Vagina (tissue), 2 donors: ENCODE measurements at places on chromosomes 16 and 17.

DNA sequence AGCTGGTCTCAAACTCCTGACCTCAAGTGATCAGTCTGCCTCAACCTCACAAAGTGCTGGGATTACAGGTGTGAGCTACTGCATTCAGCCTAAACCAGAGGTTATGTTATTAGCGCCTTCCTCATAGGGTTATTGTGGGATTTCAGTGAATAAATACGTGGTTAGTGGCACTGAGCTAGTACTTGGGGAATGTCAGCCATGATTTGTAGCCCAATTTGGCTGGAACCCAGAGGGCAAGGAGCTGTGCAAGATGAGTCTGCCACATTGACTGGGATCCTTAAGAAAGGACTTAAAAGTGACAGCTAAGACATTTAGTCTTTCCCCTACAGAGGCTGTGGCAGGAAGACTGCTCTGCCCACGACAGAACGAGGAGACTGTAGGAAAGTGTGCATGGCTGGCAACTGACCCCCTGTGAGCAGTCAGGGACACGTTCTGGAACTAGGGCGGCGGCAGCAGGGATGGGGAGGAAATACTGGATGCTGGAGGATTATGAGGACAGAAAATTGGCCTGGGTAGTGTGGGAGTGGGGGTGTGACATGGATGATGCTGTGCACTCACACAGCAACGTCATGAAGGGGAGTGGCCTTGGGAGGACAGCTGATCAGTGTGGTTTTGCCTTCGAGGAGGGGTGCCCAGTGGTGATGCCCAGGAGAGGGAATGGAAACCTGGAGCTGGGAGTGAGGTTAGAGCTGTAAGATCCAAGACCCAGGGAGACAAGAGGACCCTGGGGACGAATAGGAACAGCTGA is 14.6 kb downstream of the ATP5PD start:
- no peak for DNase-seq

DNA sequence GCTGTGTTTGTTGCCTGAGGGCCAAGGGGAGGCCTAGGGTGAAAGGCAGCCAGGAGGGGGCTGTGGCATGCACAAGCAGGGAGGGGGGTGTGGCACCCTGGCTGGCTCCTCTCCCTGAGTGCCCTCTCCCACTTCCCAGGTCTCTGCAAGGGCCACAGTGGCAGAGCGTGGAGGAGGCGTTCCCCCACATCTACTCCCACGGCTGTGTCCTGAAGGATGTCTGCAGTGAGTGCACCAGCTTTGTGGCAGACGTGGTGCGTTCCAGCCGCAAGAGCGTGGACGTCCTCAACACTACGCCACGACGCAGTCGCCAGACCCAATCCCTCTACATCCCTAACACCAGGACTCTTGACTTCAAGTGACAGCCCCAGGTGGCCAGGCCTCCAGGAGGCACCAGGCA is 3.5 kb upstream of the TCF25 start:
- DNase-seq = no peak

GRCh38 chr17:144936-145670 is 7.7 kb downstream of the SCGB1C2 start:
- DNase-seq = no peak

GRCh38 chr16:50209546-50210265 is 56.6 kb downstream of the TENT4B start:
- DNase-seq = no peak

DNA sequence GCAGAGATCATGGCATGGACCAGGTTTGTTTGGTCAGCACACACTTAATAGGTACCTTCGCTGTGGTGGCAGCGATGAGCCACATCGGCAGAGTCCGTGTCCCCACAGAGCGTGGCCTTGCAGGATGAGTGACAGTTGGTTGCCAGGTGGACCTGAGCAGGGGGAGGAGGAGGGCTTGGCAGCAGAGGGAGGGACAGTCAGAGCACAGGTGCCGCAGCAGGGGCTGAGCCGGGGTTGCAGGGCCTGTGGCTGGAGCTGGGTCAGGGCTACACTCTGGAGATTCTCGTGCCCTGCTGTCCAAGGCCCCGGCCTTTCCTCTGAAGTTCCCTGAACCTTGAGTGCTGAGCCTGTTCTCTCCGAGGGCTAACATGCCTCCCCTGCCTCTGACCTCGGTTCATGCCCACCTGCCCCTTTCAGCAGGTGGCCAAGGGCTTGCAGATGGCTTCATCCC is 24.8 kb downstream of the POLR3E start:
- no peak for DNase-seq

- no peak for DNase-seq
Measured at GRCh38 chr16:12548270-12548983, 255.3 kb downstream of the CPPED1 start.

- DNase-seq = no peak
Measured at GRCh38 chr16:75379339-75379738, 54.0 kb downstream of the CFDP1 start.
